ENCODE measurements at places on chromosomes 7 and 10. TPM values are rescaled to one million over a fixed set of nuclear protein-coding genes. Genes with fewer than 3 reads are reported as not detected.

The SVOPL gene
- not detected for total RNA-seq

The SEMA3E gene
- not detected for total RNA-seq

The LIPK gene
- not detected for total RNA-seq

The NPY4R gene
- total RNA-seq, result not detected

The RELN gene
- not detected for total RNA-seq

The MIOS gene
- total RNA-seq, result 21.7 TPM

The MINPP1 gene
- 47.3 TPM for total RNA-seq

The EPHB4 gene
- 49.0 TPM for total RNA-seq

All from melanocyte of skin (primary cell).